ENCODE measurements at places on chromosomes 7 and 10. TPM values are rescaled to one million over a fixed set of nuclear protein-coding genes. Genes with fewer than 3 reads are reported as not detected.

Gene PPP2R2D
- 33.5 TPM for total RNA-seq

Gene CHN2
- 11.7 TPM for total RNA-seq

Gene HOXA4
- 2.1 TPM for total RNA-seq

Gene USP6NL
- 16.7 TPM for total RNA-seq

DNA sequence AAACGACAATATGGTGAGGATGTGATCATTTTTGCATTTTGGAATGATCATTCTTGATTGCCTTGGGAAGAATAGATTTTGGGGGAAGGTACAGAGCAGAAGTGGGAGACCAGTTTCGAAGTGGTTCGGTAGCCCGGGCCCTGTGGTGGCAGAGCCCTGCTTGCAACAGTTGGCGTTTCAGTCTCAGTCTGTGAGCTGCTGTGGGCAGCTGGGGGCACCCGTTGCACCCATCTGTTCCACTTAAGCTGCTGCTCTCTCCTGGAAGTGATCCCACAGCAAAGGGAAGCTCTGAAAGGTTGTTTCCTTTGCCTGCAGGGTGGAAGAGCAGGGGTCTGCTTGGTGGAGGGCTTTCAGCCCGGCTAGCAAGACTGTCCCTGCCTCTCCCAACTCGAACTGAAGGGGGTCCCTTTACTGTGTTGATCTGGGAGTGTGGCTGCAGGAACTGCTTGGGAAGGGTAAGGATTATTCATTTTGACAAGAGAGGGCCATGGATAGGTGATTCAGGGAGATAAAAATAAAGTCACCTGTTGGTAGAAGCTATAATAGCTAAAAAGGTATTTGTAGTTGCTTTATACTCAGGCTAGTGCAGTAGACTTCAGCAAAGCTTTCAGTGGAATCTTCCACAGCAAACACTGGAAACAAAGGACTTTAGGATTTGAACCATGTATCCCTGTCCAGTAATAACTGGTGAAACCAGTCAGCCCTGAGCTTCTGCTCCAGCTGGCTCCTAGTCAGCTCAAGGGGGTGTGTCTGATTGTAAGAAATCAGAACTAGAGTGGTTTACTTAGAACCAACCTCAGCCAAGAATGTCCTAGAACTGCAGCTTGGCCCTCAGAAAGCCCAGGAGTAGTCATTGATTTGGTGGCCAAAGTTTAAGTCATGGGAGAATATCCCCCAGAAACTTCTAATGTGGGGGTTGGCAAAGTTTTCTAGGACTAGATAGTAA, 53.1 kb upstream of the PDCD4 start:
- H3K4me1 ChIP-seq = peaks cover 63% of the 10 kb centered on the region
- peak; percentile 91 for DNase-seq
- no peak overlapping the region for H3K4me3 ChIP-seq
- H3K36me3 ChIP-seq = no peaks in the 10 kb centered on the region

Measured in thyroid gland (tissue), 4 donors.